Activated CD4-positive, alpha-beta T cell treated with anti-CD3 and anti-CD28 coated beads, Interleukin-2, amount 10 ng/mL, durations not matched to agents 7 days and 5 days (primary cell): ENCODE measurements at places on chromosomes 6 and 20. TPM values are rescaled to one million over a fixed set of nuclear protein-coding genes. Genes with fewer than 3 reads are reported as not detected.

- H3K4me3 ChIP-seq, result no peak overlapping the region
- DNase-seq, result no peak
- H3K4me1 ChIP-seq, result no peaks in the 10 kb centered on the region
These were observed 80.8 kb upstream of the PHACTR1 start for GRCh38 chr6:12635813-12636212.

- H3K27me3 ChIP-seq, result no peaks in the 10 kb centered on the region
- H3K4me3 ChIP-seq, result no peak overlapping the region
- H3K36me3 ChIP-seq, result no peaks in the 10 kb centered on the region
- H3K27ac ChIP-seq, result no peak overlapping the region
- H3K4me1 ChIP-seq, result no peaks in the 10 kb centered on the region
- no peak for DNase-seq
These were observed 141.6 kb upstream of the TSHZ2 start for GRCh38 chr20:52830598-52830997.

DNA sequence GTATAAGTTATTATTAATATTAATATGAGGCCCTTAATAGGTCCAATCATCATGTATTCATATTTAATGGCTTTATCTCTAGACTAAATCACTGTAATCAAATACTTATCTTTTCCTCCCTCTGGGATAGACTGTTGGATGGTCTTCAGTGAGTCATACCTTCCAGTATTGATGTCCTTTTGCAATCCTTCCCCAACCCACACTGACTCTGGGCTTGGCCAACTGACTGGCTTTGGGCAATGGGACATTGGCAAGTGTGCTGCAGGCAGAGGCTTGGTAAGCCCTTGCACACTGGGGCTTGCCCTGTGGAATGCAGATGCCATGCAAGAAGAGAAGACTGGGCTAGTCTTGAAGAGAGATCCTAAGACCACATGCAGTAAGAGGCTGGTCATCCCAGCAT lies 136.6 kb downstream of the CCDC170 start:
- no peak overlapping the region for H3K4me3 ChIP-seq
- DNase-seq, result no peak
- H3K27me3 ChIP-seq, result peaks cover 7% of the 10 kb centered on the region
- no peak overlapping the region for H3K27ac ChIP-seq

MCHR2 gene
- total RNA-seq, result not detected

GRCh38 chr20:4243071-4243470 lies 227.7 kb upstream of the RNF24 start:
- no peaks in the 10 kb centered on the region for H3K36me3 ChIP-seq
- DNase-seq, result no peak
- H3K27ac ChIP-seq, result no peak overlapping the region
- H3K4me3 ChIP-seq, result no peak overlapping the region
- peaks cover 2% of the 10 kb centered on the region for H3K4me1 ChIP-seq

- H3K4me3 ChIP-seq, result no peak overlapping the region
- H3K27me3 ChIP-seq, result no peaks in the 10 kb centered on the region
- no peak overlapping the region for H3K27ac ChIP-seq
- H3K4me1 ChIP-seq, result peaks cover 7% of the 10 kb centered on the region
- peak; percentile 62 for DNase-seq
These were observed 180.4 kb downstream of the ZNF217 start for GRCh38 chr20:53413186-53413631.

AHI1 gene
- 14.0 TPM for total RNA-seq
